ENCODE measurements at places on chromosomes 6 and 20. TPM values are rescaled to one million over a fixed set of nuclear protein-coding genes. Genes with fewer than 3 reads are reported as not detected.
A peak's percentile ranks its signal among the peaks of the same experiment; 100 is the strongest.

NR2E1 gene
- total RNA-seq = not detected

GRCh38 chr6:125014661-125014957 is 52.4 kb downstream of the RNF217 start:
- DNase-seq = no peak

DNA sequence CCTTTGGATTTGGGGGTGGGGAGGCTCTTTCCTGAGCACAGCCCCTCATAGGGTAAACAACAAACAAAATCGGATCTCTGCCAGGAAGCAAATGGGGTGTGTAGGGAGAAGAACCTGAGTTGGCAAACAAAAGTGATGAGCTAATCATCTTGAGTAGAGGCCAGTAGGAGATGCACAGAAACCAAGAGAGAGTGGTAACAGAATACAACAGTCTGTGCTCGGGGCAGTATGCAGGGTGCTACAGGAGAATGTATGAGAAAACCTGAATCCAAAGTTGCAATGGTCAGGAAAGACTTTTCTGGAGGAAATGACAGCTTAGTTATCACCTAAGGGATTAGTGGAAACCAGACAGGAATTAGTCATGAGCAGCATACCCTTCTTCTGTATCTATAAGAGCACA is 177.8 kb downstream of the CDKAL1 start:
- peak; percentile 88 for DNase-seq

DNA sequence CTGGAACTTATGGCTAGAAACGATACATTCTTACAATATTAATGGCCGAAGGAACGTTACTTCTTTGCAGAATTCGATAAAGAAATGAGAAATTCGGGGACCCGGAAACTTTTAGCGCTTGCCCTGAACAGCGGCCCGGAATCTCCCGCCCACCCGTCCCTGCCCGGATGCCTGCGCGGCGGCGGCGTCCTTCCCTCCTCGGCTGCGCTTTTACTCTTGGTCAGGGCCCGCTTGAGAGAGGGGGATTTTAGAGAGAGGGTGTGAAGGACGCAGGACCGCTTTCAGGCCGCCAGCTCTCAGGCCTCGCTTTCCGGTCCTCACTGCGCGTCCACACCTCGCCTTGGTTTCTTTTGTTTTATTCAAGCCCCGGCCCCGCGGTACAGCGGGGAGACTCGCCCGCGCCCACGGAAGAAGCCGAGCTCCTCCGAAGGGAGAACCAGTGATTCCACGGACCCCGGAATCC is 243.7 kb downstream of the ARID1B start:
- no peak for DNase-seq
